ENCODE measurements at places on chromosomes 7 and 10.
A peak's percentile ranks its signal among the peaks of the same experiment; 100 is the strongest.

DNA sequence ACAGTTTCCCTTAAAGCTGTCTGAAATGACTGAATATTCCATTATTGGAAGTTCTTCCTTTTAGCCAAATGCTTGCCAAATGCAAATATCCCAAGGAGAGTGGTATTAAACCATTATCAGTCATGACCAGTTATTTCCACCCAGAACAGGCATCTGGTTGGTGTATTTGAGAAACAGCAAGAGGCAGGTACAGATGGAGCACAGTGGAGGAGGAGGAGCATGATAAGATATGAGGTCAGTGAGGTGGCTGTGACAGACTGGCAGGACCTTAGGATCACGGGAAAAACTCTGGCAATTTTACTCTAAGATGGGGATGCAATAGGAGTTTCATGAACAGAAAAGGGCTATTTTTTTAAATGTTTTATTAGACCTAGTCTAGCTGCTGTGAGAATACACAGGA lies 6.4 kb downstream of the HEPACAM2 start:
- no peak for DNase-seq

- DNase-seq, result no peak
Observed at GRCh38 chr7:143003393-143004051, 23.4 kb downstream of the OR9A2 start.

DNA sequence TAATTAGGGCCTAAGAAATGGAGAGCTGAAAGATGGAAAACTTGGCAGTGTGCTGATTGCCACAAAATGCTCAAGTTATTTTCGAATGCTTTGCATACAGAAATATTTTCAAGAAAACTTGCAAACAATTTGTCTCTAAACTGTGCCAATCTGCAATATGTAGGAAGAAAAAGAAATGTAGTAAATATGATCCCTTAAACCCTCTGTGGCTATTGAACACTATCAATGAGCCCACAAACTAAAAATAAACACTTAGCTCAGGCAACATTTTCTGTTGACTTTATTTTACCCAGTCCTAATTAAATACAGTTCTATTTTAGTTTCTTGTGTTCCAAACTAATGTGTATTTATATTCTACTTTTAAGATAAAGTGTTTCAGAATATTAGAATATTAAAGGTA lies 342.1 kb downstream of the SEMA3D start:
- DNase-seq, result no peak

DNA sequence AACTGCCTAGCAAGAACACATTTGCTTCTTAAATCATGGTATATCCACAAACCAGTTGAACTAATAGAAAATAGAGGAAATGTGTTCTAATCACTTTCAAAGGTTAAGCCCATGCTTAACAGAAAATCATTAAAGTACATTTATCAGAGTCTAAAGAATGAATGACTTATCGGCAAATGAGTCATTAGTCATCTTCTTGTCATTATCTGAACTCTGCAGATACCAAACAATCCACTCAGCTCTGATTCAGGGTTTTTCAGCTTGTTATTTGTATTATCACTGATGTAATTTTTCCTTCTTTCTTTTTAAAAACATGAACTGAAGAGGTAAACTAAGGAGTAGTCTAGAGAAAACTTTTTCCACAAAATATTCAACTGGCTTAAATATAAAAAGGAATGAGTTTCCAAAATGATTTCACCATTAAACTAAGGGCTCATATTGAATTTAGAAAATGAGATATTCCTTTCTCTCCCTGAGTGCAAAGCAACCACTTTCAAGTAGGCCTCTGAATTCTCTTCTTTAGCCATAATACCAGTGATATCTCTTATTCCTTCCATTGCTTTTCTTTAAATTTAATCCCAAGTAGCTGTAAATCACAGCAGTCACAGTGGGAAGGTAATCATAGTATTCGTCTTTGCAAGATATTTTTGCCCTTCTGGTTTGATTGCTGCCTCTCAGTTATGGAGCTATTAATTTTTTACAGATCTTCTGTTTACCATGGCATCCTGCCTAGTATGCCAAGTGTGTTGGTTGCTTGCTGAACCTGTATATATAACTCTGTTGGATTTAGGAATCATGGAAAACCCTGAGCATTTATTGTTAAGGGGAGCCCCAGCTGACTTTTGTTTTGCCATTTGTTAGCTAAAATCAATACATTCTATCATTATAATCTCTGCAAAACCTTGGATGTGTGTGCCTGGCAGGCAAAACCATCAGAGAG lies 125.1 kb downstream of the THSD7A start:
- DNase-seq, result no peak

- no peak for DNase-seq
Observed at GRCh38 chr10:108204528-108205305, 1040.2 kb upstream of the SORCS1 start.

GRCh38 chr10:75739414-75740143 lies 308.2 kb downstream of the LRMDA start:
- DNase-seq, result no peak

GRCh38 chr10:132665946-132666704 lies 119.8 kb downstream of the NKX6-2 start:
- DNase-seq, result no peak

GRCh38 chr10:79386637-79387465 lies 39.6 kb downstream of the PPIF start:
- no peak for DNase-seq

DNA sequence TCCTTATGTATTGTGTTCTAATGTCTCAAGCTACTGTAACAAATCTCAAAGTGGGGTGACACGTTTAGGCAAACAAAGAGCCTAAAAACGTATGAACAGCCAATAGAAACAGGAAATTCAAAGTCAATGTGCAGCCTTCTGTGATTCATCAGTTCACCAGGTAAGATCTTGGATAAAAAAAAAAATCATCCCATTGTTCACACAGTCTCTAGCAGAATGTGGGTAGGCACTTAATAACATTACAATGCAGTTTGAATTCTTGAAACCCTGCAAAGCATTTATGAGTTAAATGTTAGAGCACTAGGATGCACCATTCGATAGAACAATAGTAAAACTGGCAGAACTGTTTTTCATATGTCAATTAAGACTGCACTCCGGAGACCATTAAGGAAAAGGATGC lies 88.2 kb upstream of the HDAC9 start:
- DNase-seq, result no peak

- DNase-seq, result no peak
Observed at GRCh38 chr7:66110856-66111255, 3.8 kb upstream of the CRCP start.

- no peak for DNase-seq
Observed at GRCh38 chr10:121324678-121325213, 273.5 kb downstream of the FGFR2 start.

DNA sequence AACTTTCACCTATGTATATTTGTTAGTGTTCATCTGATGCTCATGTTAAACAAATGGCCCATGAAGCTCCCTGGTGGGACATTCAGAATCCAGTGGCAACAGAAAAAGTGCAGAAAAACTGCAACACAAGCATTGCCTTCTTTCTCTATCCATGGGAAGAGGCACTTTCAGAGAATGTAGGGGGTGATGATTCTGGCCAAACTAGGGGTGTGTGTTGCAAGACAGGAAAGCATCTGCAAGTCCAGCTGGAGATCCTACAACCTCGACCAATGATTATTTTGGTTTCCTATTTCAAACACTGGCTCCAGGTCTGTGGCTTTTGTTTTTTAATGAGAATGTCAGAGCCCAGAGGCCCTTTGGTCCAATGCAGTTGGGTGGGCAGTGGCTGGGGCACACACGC lies 198.7 kb downstream of the CXCL12 start:
- no peak for DNase-seq

GRCh38 chr10:116476461-116476860 lies 48.8 kb downstream of the PNLIPRP3 start:
- no peak for DNase-seq

- DNase-seq, result no peak
Observed at GRCh38 chr10:119652361-119652730, 1.2 kb downstream of the BAG3 start.

- peak; percentile 11 for DNase-seq
Observed at GRCh38 chr10:68826764-68827591, at the start of gene STOX1. TSS of gene STOX1 (plus strand) at chr10:68827531. CDS start at chr10:68827624, 93 bp downstream.

DNA sequence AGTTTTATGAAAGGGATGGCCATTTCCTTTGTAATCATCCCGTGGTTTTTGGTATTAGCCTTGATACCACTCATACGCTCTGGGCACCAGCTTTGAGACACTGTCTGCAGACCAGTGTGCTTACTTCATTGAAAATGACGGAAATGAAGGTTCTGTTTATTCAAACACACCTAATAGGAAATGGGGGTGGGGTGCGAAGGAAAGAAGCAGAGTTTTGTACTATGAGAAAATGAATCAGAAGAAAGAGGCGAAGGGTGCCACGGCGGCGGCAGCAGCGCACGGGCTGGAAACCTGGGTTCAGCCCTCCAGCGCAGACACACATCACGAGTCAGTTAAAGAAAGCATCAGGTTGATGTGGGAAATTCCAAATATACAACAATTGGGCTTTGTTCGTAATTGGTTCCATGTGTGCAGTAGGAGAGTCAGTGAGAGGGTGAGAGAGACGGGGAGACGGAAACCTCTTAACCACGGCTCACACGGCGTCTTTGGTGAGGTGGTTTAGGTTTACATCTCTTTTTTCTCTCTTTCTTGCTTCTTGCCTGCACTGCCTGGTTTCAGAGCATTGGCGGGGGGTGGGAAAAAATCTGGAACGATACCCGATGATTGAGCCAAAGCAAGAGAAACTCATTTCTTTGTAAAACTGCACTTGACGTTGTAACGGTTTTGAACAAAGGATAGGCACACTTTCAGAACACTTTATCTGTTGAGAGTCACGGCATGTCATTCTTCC lies 321.2 kb downstream of the FRMD4A start:
- peak; percentile 66 for DNase-seq

DNA sequence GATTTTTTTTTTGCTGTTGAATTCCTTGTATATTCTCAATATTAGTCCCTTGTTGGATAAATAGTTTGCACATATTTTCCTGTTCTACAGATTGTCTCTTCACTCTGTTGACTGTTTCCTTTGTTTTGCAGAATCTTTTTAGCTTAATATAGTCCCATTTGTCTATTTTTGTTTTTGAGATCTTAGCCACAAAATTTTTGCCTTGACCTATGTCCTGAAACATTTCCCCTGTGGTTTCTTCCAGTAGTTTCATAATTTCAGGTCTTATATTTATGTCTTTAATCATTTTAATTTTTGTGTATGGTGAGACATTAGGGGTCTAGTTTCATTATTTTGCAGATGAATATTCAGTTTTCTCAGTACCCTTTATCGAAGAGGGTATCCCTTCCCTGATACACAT lies 92.7 kb downstream of the LANCL2 start:
- DNase-seq, result no peak

DNA sequence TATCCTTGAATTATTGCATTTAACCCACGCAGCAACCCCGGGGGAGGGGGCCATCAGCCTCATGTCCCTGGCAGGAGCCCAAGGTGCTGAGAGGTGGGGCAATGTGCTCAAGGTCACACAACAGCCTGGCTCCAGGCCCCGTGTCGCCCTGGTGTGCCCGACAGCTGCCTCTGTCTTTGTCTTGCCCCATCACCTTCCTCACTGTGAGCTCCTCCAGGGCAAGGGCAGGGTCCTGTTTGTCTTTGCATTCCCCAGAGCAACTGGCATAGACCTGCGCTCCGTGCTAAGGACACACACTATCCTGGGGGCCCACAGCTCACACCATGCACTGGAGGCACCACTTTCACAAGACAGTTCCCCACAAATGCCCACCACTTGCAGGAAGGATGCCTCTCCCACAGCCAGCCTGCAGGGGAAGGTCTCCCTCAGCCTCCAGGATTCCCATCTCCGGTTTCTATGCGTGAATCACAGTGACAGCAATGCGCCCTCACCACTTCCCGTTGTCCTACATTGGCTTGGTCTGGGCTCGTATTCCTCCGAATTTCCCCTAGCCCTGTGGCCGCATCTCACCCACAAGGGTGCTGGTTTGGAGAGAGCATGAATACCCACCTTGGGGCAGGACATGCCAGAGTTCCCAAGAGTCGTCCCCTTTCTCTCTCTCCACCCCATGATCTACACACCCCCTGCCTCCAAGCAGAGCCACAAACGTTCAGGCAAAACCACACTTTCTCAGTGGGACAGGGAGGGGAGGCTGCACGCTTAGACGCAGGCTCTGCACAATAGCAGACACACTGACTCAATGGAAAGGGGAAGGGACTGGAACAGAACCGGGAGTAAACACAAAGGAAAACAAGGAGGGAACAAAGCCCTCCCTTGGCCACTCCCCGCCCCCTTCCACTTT lies 10.3 kb downstream of the ITPRIP start:
- DNase-seq, result no peak

GRCh38 chr7:42946627-42946950 lies 14.4 kb downstream of the MRPL32 start:
- no peak for DNase-seq

DNA sequence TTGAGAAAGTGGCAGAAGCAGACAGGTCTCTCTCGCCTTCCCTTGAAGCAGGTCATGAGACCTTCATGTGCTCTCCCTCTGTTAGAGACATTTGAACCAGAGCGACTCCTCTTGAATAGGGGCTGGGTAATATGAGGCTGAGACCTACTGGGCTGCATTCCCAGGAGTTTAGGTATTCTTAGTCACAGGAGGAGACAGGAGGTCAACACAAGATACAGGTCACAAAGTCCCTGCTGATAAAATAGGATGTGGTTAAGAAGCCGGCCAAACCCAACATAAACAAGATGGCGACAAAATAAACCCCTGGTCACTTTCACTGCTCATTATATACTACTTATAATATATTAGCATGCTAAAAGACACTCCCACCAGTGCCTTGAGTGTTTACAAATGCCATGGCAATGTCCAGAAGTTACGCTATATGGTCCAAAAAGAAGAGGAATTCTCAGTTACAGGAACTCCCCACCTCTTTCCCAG lies 43.5 kb upstream of the MSRB2 start:
- no peak for DNase-seq

DNA sequence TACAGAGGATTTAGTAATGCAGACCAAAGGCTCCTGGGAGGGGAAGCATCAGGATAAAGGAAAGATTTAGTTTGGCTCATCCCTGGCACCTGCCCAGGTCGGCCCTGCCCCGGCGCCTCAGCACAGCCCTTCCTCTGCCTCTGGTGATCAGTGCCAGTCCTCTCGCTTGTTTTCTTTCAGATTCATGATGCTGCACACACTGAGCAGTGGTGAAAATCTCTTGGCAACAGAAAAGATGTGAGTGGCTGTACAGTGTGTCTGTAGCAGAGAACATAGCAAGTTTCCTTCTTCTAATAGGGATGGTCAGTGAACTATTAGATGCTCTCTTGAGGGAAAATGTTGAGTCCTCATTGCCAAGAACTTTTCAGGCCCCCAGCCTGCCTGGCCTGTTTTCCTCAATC lies 994.1 kb downstream of the KCNMA1 start:
- no peak for DNase-seq

DNA sequence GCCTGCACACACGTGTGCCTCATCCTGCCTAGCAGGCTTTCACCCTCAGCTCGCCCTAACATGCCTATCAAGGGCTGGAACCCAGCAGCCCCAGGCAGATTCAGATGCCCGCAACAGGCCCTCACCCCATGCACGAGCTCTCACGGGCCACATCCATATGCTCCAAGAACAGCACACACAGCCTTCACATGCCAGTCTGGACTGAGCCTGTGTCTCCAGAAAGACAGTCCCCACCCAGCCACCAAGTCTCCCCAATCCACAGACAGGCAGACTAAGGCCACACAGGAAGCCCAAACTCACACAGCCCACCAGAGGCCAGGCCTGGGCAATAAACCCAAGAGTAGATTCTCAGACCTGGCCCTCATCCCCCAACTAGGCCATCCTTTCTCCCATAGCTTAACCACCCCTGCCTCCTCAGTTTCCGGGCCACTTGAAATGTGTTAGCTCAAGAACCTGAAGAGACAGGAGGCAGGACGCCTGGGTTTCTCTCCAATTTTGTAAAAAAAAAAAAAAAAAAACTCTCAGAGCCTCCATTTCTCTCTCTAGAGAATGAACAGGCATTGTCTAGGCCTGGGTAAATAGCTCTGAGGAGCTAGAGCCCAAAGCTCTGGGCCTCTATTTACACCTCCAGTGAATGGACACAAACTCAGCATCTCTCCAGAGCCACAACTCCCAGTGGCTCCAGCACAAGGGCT lies 6.8 kb downstream of the LDB1 start:
- no peak for DNase-seq

Data from effector memory CD4-positive, alpha-beta T cell (primary cell).